CD4-positive, alpha-beta T cell treated with Interleukin-6 at 100 ng/mL for 8 hours (primary cell): ENCODE measurements at places on chromosomes 7 and 10.

DNA sequence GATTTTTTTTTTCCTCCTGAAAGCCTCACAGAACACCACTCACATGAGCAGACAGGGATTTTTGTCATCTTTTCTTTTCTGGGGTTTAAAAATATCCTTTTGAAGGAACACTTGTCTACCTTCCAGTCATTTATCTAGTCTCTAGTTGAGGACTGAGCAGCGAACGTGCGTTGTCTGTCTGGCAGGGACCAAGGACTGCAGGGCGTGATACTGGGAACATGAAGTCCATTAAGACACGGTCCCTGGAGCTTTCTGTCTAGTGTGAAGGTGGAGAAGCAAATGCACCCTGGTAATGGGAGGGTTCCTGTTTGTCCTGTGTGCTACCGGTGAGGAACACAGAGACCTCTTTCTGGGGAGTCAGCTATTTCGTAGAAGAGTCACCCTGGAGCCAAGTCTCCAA is 207.4 kb downstream of the TMEM178B start:
- DNase-seq: no peak

- no peak for DNase-seq
Observed at GRCh38 chr10:78706256-78706655, 362.5 kb upstream of the ZMIZ1 start.

DNA sequence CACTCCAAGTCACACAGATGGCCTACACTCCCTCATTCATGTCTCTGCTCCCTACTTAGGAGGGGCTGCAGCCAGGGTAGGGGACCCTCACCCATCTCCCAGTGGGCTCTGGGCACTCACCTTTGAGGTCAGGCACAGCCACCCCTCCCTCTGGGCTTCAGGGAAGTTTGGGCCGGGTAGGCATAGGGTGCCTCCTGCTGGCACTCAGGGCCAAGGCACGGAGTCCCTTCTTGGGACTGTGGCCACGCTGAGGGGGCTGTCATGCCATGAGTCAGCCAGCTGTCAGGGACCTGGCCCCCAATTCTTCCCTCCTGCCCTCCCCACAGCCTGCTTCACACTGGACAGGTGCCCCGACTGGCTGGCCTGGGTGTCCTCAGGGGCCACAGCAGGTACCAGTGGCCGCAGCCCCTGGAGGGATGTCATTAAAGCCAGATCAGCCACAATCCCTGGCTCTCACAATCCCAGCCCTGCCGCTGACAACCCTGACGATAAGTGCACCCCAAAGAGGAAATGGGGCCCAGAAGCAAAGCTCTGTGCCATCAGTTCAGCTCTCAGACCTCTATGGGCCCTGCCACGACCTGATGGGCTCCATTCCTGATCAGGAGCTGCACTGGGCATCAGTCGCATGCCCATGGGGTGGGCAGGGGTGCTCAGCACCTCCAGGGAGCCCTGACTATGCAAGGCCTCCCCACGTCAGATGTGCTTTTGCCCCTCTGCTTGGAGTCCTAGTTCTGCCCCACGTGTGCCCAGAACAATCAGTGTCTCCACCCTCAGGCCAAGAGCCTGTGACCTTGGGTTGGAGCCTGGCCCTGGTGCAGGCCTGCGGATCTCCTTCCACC is 34.1 kb upstream of the RET start:
- no peak for DNase-seq

GRCh38 chr7:27971171-27971812 is 209.3 kb downstream of the JAZF1 start:
- DNase-seq: no peak

GRCh38 chr7:141891336-141891735 is 24.9 kb upstream of the OR9A4 start:
- DNase-seq: no peak
